ENCODE measurements at places on chromosomes 7 and 10.
A peak's percentile ranks its signal among the peaks of the same experiment; 100 is the strongest.

DNA sequence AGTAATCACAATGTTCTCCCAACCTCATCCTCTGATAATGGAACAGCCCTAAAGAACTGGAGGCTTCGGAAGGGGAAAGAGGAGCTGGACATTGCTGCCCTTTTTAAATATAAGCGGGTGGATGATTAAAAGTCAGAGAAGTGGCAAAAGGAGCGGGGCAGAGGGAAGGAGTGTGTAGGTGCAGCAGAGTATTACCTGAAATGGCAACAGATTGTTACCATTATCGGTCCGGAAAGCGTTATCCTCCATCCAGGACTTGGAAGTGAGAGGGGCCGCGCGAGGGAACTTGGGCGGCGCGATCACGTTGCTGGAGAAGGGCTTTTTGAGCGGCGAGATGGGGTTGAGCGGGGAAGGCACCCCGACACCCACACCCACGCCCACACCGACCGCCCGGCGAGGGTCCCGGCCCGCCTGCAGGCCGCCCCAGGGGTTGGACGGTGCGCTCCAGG lies 51.7 kb downstream of the CPEB3 start:
- no peak for DNase-seq

DNA sequence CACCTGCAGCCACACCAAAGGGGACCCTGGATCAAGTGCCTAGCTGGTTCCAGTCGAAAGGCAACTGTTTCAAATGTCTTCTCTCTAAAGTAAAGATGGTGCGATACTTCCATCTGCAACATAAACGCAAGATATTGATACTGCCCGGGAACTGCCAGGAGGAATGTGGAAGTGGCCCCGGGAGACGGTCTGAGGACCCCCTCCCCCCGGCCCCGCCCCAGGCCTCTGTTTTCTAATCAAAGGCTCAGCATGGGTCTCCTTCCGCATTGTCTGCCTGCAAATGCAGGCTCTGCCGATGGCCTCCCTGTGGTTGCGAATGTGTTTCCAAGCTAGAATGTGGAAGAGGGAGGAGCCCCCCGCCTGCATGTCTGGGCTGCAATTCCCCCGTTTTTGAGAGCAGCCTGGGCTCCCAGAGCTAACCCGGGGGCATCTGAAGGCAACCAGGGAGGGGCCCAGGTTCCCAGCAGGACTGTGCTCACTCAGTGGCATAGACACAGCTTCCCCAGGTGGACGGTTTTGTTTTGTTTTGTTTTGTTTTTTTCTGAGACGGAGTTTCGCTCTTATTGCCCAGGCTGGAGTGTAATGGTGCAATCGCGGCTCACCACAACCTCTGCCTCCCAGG lies 223.9 kb upstream of the PPP2R2D start:
- no peak for DNase-seq

- no peak for DNase-seq
Observed at GRCh38 chr10:58293989-58294388, 25.0 kb downstream of the CISD1 start.

GRCh38 chr7:122423591-122423990 lies 119.0 kb upstream of the FEZF1 start:
- DNase-seq: no peak

GRCh38 chr10:5860066-5860465 lies 29.6 kb downstream of the ANKRD16 start:
- DNase-seq: no peak

DNA sequence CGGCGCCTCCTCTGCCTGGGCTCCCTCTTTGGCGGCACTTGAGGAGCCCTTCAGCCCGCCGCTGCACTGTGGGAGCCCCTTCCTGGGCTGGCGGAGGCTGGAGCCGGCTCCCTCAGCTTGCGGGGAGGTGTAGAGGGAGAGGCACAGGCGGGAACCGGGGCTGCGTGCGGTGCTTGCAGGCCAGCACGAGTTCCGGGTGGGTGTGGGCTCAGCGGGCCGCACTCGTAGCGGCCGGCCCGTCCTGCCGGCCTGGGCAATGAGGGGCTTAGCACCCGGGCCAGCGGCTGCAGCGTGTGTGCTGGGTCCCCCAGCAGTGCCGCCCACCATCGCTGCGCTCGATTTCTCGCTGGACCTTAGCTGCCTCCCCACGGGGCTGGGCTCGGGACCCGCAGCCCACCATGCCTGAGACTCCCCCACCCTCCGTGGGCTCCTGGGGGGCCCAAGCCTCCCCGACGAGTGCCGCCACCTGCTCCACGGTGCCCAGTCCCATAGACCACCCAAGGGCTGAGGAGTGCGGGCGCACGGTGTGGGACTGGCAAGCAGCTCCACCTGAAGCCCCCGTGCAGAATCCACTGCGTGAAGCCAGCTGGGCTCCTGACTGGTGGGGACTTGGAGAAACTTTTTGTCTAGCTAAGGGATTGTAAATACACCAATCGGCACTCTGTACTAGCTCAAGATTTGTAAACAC lies 73.8 kb upstream of the KMT2E start:
- no peak for DNase-seq

DNA sequence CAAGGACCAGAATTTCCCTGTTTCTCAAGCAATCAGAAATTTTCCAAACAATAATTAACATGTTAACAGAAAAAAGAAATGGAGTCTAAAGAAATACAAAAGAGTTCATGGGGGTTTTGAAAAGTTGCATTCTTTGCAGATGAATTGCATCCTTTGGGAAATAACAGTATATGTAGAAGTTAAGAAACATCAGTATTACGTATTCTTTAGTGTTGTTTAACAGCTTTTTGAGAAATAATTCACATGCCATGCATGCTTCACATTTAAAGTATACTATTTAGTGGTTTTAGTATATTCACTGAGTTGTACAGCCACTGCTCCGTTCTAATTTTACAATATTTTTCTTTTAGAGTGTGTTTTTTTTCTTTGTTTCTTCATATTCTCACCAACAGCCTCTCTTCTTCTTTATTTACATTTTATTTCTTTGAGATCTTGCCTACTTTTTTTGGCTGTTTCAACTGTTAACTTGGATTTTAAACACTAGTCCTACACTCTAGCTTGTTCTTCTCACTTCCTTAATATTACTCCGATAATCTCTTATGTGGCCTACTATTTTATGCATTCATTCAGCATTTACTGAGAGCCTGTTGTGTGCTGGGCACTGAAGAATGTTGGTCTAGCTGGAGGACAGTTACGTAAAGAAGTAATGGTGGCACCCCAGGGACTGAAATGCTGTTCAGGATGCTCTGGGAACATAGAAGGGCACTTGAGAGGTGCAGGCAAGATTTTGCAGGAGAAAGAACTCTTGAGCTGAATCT lies 330.1 kb downstream of the EXOC4 start:
- peak; percentile 56 for DNase-seq

GRCh38 chr7:2445047-2445446 lies 31.2 kb downstream of the GRIFIN start:
- no peak for DNase-seq

- no peak for DNase-seq
Observed at GRCh38 chr10:127877699-127878098, 15.0 kb downstream of the CLRN3 start.

DNA sequence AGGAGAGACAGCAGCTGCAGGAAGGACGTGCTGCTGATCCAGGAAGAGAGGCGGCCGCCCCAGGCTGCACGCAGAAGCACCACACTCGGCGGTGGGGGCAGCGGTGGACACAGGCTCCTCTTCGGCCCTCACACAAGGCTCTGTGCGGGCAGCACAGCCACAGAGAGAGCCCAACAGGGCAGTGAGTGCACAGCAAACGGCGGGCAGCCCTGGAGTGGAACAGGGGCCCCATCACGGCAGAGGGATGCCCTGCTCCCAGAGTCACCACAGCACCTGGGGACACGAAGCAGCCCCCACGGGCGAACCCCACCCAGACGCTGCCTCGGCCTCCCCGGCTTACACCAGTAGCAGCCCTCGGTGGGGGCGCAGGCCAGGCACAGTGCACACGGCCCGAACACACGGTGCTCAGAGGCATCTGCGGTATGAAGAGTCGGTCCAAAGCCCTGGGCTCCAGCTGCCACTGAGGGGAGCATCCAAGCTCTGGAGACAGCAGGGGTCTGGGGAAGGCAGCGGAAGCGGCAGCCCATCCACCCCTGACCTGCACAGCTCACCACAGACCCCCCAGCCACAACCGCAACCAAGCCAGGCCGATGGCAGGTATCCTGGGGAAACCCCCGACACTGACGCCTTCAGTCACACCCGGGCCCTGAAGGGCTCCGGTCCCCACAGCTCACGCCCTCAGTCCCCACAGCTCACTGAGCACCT lies 16.8 kb downstream of the NUDT1 start:
- DNase-seq: no peak

GRCh38 chr7:66238773-66239466 lies 33.8 kb downstream of the TPST1 start:
- no peak for DNase-seq

DNA sequence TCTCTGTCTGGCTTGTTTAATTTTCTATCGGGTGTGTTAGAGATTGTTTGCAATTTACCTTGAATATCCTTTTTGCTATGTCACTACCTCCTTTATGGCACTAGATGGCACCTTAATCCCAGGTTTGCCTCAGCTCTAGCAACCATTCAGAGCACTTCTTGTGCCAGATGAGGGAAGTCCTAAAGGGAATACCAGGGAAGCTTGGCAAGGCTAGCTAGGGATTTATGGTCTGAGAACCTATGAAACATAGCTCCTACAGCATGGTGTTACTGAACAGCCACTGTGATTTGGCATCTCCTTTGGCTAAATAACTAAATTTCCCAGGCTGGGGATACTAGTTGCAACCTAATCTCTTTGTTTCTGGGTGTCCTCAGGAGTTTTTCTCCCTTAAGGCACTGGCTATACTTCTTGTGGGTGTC lies 69.0 kb upstream of the VOPP1 start:
- DNase-seq: peak; percentile 50

- DNase-seq: no peak
Observed at GRCh38 chr7:113015034-113015645, 71.5 kb downstream of the GPR85 start.

- no peak for DNase-seq
Observed at GRCh38 chr7:103010211-103010610, 64.4 kb downstream of the FBXL13 start.

DNA sequence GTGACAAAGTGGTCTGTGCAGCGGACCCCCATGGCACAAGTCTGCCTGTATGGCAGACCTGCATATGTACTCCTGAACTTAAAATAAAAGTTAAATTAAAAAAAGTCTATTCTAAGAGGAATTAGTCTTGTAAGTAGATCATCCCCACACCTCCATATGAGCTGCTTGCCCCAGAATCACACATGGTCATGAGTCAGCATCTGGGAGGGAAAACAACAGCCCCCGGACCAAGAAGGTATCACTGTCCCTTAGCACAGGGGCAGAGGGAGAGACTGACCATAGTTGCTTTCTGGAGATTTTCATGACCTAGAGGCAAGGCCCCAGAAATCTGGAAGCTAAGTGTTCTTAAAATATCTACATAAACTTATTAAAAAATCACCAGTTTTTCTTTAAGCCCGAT lies 86.6 kb upstream of the PDK4 start:
- no peak for DNase-seq

- no peak for DNase-seq
Observed at GRCh38 chr10:51436805-51437204, 262.6 kb downstream of the CSTF2T start.

DNA sequence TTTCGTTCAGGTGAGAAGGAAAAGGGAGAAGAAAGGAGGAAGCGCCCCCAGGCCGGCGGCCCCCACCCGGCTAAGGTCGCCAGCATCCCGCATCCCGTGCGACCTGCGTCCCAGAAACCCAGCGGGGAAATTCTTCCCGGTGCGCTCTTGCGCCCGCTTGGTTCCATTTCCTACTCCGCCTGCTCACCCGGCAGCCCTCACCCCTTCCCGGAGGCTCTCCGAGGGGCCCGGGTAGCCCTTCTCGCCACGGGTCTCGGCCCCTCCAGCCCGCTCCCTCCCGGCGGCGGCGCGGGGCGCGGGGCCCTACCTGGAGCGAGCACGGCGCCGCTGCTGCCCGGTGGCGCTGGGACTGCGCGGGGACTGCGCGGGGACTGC lies at the start of gene PRKCQ:
TSS of gene PRKCQ (minus strand) at position 373 of the 375 bp plus-strand sequence. CDS start 65,141 bp downstream, outside the sequence.
- DNase-seq: no peak

DNA sequence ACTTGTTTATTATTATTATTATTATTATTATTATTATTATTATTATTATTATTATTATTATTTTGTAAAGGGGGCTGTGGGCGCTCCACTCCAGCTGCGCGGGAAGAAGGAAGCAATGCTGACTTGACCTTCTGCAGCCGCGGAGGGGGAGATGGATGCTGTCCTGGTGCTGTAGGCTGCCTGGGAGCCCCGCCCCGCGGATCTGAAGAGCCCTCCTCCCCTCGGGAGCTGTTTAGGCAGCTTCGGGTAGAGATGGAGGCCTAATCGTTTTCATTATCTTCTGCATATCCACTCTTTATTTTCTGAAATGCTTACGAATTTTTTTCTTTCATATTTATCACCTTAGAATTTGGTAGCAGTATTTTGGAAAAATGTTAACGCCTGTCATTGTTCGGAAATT lies 101.2 kb upstream of the KLF6 start:
- no peak for DNase-seq

DNA sequence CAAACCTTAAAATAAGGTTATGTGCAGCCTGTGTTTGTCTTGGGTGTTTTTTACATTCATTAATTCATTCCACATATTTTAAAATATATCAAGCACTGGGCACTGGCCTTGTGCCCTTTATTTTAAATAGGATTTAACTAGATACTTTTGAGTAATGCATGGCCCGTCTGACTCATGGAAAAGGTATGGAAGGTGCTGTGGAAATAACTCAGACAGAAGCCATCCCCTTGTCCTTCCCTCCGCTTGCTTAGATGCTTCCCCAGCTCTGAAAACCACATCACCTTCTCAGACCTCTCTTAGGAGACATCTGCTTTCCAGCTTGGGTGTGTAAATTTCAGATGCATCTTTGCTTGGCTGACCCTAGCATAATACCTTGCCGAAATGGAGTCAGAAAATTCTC lies 30.5 kb downstream of the SLC18A2 start:
- no peak for DNase-seq

- no peak for DNase-seq
Observed at GRCh38 chr10:106999118-106999707, 165.3 kb downstream of the SORCS1 start.

- DNase-seq: no peak
Observed at GRCh38 chr7:21305455-21306235, 122.2 kb upstream of the SP4 start.

DNA sequence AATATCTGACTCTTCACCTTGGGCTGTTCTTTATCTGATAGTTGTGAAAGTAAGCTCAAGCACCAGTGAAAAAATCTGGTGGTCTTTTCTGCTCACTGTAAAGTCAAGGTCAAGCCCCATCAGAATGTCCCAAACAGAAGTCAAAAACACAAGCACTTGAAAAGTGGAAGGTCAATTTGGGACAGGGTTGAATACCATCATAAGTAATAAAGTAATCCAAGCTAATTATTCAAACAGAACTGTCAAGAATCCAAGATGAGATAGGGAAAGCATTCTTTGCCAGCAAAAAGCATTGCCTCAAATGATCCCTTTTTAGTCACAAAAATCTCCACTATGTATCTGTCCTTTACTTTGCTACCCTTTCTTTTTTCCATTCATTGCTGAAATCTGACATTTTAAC lies 430.1 kb upstream of the NPVF start:
- no peak for DNase-seq

- no peak for DNase-seq
Observed at GRCh38 chr10:30103595-30104320, 44.4 kb upstream of the JCAD start.
